ENCODE measurements at places on chromosomes 4 and X. TPM values are rescaled to one million over a fixed set of nuclear protein-coding genes. Genes with fewer than 3 reads are reported as not detected.

The GLRB gene
- total RNA-seq, result not detected

The SGCB gene
- 10.8 TPM for total RNA-seq

The F9 gene
- not detected for total RNA-seq

The PHOX2B gene
- total RNA-seq, result not detected

The ZCCHC18 gene
- 2.2 TPM for total RNA-seq

The UGT2A1 gene
- total RNA-seq, result not detected

The STPG2 gene
- total RNA-seq, result 0.37 TPM

The MAGEB2 gene
- total RNA-seq, result not detected

The UGT2B17 gene
- total RNA-seq, result 2.5 TPM

The ATP8A1 gene
- total RNA-seq, result 35.6 TPM

The CXCL1 gene
- total RNA-seq, result not detected

The PRDM8 gene
- 9.0 TPM for total RNA-seq

The CLDN34 gene
- total RNA-seq, result not detected

The SGMS2 gene
- total RNA-seq, result not detected

The F8A3 gene
- total RNA-seq, result 9.4 TPM
